ENCODE measurements at places on chromosomes 7 and 10. TPM values are rescaled to one million over a fixed set of nuclear protein-coding genes. Genes with fewer than 3 reads are reported as not detected.
A peak's percentile ranks its signal among the peaks of the same experiment; 100 is the strongest.

GRCh38 chr7:99196536-99197258, 11.2 kb downstream of the KPNA7 start:
- no peak overlapping the region for H3K27ac ChIP-seq
- no peak overlapping the region for H3K4me3 ChIP-seq
- no peaks in the 10 kb centered on the region for H3K36me3 ChIP-seq
- no peak for DNase-seq

Gene CACNB2
- 8.2 TPM for polyA plus RNA-seq

DNA sequence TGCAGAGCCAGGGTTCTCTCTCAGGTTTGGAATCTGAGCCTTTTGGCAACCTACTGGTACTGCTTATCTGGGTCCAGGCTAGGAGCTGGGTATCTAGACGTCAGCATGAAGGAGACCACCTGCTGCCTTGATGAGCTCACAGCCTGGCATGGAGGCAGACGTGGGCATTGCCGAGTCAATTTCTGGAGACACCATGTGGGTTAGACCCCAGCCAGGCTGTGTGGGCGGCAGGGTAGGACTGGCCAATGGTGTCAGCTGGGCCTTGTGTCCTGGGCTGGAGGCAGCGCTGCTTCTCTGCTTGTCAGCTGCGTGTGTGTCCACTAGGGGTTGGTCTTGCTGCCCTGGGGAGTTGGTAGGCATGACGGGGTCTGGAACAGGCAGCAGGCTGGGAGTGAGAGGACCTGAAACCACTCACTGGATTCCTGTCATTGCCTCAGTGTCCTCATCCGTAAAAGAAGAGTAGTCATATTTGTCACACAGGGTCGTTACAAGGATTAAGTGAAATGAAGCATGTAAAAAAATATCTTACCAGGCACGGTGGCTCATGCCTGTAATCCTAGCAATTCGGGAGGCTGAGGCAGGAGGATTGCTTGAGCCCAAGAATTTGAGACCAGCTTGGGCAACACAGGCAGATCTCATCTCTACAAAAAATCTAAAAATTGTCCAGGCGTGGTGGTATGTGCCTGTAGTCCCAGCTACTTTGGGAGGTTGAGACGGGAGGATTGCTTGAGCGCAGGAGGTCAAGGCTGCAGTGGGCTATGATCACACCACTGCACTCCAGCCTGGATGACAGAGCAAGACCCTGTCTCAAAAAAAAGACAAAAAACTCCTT, 31.7 kb upstream of the ANKRD2 start:
- no peak overlapping the region for H3K4me3 ChIP-seq
- no peak overlapping the region for H3K27ac ChIP-seq
- H3K4me1 ChIP-seq: no peaks in the 10 kb centered on the region

DNA sequence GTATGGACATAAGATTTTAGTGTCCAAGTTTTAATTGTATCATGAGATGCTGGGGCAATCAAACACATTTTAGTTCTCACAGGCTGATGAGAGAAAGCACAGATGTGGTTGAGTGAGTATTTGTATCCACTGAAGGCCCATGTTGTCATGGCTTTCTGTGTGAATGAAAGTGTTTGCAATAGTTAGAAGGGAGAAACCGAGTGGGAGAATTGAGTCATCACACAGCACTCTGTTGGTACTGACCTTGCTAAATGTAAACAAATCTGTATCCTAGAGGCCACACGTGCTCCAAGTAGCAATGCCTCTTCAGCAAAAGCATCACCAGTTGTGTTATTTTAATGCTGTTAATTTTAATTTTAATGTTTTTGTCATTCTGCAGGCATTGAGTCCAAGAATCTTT, 121.2 kb downstream of the EMX2 start:
- no peaks in the 10 kb centered on the region for H3K36me3 ChIP-seq
- no peak overlapping the region for H3K4me3 ChIP-seq
- H3K27ac ChIP-seq: no peak overlapping the region
- DNase-seq: peak; percentile 5
- H3K27me3 ChIP-seq: no peaks in the 10 kb centered on the region

- no peak overlapping the region for H3K4me3 ChIP-seq
- no peaks in the 10 kb centered on the region for H3K27me3 ChIP-seq
- H3K4me1 ChIP-seq: no peaks in the 10 kb centered on the region
- no peaks in the 10 kb centered on the region for H3K36me3 ChIP-seq
- H3K27ac ChIP-seq: no peak overlapping the region
Observed at GRCh38 chr10:124171561-124171960, 78.2 kb upstream of the CHST15 start.

Gene LRIT1
- not detected for polyA plus RNA-seq

Gene GRM3
- 0.16 TPM for polyA plus RNA-seq

Gene LANCL2
- 20.9 TPM for polyA plus RNA-seq

- peaks cover 12% of the 10 kb centered on the region for H3K36me3 ChIP-seq
- H3K4me3 ChIP-seq: no peak overlapping the region
Observed at GRCh38 chr7:1892011-1892965, 222.2 kb downstream of the ELFN1 start.

DNA sequence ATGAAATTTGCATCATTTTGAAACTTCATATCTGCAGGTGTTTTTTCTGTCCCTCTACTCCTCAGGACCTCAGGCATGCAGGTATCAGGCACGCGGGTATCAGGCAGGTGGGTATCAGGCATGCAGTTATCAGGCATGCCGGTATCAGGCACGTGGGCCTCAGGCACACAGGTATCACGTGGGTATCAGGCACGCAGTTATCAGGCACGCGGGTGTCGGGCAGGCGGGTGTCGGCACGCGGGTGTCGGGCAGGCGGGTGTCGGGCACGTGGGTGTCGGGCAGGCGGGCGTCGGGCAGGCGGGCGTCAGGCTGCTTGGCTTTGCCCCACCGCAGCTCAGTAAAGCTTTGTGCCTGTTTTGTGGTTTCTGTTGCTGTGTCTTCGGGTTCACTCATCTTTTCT, 8.7 kb downstream of the SPRN start:
- H3K27ac ChIP-seq: no peak overlapping the region
- no peaks in the 10 kb centered on the region for H3K4me1 ChIP-seq
- DNase-seq: no peak

Gene IQCE
- polyA plus RNA-seq: 15.3 TPM

GRCh38 chr7:106155027-106155426, 42.9 kb upstream of the SYPL1 start:
- no peaks in the 10 kb centered on the region for H3K4me1 ChIP-seq
- peaks cover 2% of the 10 kb centered on the region for H3K27me3 ChIP-seq
- DNase-seq: no peak
- no peak overlapping the region for H3K27ac ChIP-seq
- H3K36me3 ChIP-seq: no peaks in the 10 kb centered on the region

- H3K4me3 ChIP-seq: no peak overlapping the region
- H3K27me3 ChIP-seq: no peaks in the 10 kb centered on the region
- H3K36me3 ChIP-seq: peaks cover 2% of the 10 kb centered on the region
- H3K27ac ChIP-seq: no peak overlapping the region
- no peak for DNase-seq
Observed at GRCh38 chr7:133051066-133051465, 30.8 kb downstream of the CHCHD3 start.

- no peak overlapping the region for H3K27ac ChIP-seq
- no peaks in the 10 kb centered on the region for H3K27me3 ChIP-seq
- DNase-seq: no peak
- H3K4me3 ChIP-seq: no peak overlapping the region
- H3K4me1 ChIP-seq: no peaks in the 10 kb centered on the region
- H3K36me3 ChIP-seq: no peaks in the 10 kb centered on the region
Observed at GRCh38 chr7:79436378-79436777, 17.1 kb downstream of the MAGI2 start.

- no peaks in the 10 kb centered on the region for H3K4me1 ChIP-seq
- H3K36me3 ChIP-seq: no peaks in the 10 kb centered on the region
- no peak overlapping the region for H3K27ac ChIP-seq
- DNase-seq: no peak
- H3K4me3 ChIP-seq: no peak overlapping the region
- peaks cover 91% of the 10 kb centered on the region for H3K27me3 ChIP-seq
Observed at GRCh38 chr7:1225441-1226185, 7.1 kb upstream of the UNCX start.

- H3K4me1 ChIP-seq: no peaks in the 10 kb centered on the region
- H3K36me3 ChIP-seq: no peaks in the 10 kb centered on the region
- H3K27me3 ChIP-seq: no peaks in the 10 kb centered on the region
- no peak for DNase-seq
- H3K27ac ChIP-seq: no peak overlapping the region
Observed at GRCh38 chr7:47231032-47231431, 350.9 kb downstream of the TNS3 start.

Gene ENKUR
- polyA plus RNA-seq: 2.6 TPM

GRCh38 chr10:62019013-62019684, 117.7 kb downstream of the ARID5B start:
- H3K27ac ChIP-seq: peak overlapping the region; percentile 11
- H3K36me3 ChIP-seq: no peaks in the 10 kb centered on the region
- H3K4me3 ChIP-seq: no peak overlapping the region
- peaks cover 34% of the 10 kb centered on the region for H3K4me1 ChIP-seq

Gene CLRN3
- 121 TPM for polyA plus RNA-seq

Gene HECW1
- polyA plus RNA-seq: 0.36 TPM

GRCh38 chr10:96377816-96378294, 19.1 kb upstream of the OPALIN start:
- no peaks in the 10 kb centered on the region for H3K36me3 ChIP-seq
- no peak for DNase-seq
- no peak overlapping the region for H3K27ac ChIP-seq
- H3K4me1 ChIP-seq: peaks cover 2% of the 10 kb centered on the region
- peaks cover 4% of the 10 kb centered on the region for H3K27me3 ChIP-seq

DNA sequence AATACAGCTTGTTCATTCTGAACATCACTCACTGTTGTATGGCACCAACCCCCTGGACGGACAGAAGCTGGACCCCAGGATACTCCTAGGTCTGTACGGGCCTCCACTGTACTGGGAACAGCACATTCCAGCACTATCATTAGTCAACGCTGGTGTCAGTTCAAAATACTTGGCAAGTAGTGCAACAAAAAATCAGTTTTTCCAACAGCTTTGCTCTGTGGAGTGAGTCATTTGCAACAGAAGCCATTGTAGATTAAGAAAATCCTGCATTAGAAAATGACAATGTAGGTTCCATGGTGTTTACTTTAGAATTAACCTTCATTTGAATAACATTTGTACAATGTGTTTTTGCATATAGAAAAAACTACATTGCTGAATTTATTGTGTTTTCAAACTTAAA, 266.6 kb downstream of the HDAC9 start:
- DNase-seq: no peak
- no peaks in the 10 kb centered on the region for H3K36me3 ChIP-seq
- H3K4me3 ChIP-seq: no peak overlapping the region

Gene HOXA9
- 0.33 TPM for polyA plus RNA-seq

DNA sequence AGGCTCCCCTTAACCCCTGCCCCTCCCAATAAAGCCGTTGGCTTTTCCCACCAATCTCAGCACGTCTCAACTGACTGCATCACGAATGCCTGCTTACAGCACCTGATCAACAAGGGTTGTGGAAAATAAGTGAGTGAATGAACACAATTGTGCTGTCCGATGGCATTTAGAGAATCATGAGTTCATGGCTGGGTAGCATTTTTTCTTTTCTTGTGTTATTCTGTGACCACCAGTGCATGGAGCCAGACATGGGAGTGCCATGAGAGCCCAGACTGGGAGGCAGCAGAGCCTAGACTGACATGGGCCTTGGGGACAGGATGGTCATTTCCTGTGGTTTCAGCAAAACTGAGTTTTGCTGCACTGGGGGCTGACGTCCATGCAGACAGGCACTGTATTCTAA, 254.1 kb upstream of the IGFBP3 start:
- no peaks in the 10 kb centered on the region for H3K36me3 ChIP-seq
- H3K27ac ChIP-seq: no peak overlapping the region
- no peak overlapping the region for H3K4me3 ChIP-seq
- no peaks in the 10 kb centered on the region for H3K27me3 ChIP-seq

DNA sequence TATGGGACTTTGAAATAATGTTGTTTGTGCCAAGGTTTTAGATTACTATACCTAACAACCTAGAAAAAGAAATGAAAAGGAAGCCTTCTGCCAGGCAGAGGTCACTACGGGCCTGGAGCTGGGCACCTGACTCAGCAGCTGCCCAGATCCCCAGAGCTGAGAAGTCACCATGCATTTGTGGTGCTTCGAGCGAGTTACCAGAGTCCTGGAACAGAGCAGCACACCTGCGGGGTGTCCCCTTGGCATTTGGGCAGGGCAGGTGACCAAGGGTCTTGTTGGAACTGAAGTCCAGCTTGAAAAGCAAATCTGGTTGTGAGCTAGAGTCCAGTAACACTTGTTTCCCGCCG, 25.5 kb downstream of the EGFR start:
- peak overlapping the region; percentile 62 for H3K27ac ChIP-seq
- H3K27me3 ChIP-seq: no peaks in the 10 kb centered on the region
- H3K4me3 ChIP-seq: no peak overlapping the region
- peaks cover under 1% of the 10 kb centered on the region for H3K36me3 ChIP-seq

- no peaks in the 10 kb centered on the region for H3K36me3 ChIP-seq
- no peak overlapping the region for H3K4me3 ChIP-seq
- H3K27me3 ChIP-seq: no peaks in the 10 kb centered on the region
- no peaks in the 10 kb centered on the region for H3K4me1 ChIP-seq
- no peak overlapping the region for H3K27ac ChIP-seq
Observed at GRCh38 chr7:129285111-129285510, 60.3 kb downstream of the AHCYL2 start.

GRCh38 chr10:86393362-86393761, 26.8 kb upstream of the GRID1 start:
- DNase-seq: peak; percentile 47
- peaks cover 26% of the 10 kb centered on the region for H3K27me3 ChIP-seq
- peaks cover 6% of the 10 kb centered on the region for H3K4me1 ChIP-seq
- no peaks in the 10 kb centered on the region for H3K36me3 ChIP-seq
- no peak overlapping the region for H3K27ac ChIP-seq

DNA sequence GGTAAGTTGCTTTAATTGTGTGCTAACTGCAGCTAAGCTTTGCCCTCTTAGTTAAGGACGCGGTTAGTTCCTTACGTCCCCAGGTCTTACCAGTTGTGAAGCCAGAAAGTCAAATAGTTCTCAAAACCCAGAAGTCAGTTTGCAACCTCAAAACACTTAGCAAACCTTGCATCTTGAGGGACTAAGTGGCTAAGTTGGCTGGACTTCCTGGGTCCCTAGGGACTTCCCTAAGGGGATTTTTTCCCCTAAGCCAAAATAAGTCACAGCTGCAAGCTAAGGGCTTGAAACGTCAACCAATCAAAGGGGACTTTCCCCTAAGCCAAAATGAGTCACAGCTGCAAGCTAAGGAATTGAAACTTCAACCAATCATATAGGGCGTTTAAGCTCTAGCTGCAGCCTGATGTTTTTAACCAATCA, 36.2 kb upstream of the HECW1 start:
- no peak for DNase-seq

Gene CDHR1
- polyA plus RNA-seq: 0.42 TPM

All from large intestine (tissue), 12 donors.